ENCODE measurements at places on chromosomes 4 and X.

GRCh38 chr4:37759833-37760232 lies 66.7 kb upstream of the PGM2 start:
- no peak for DNase-seq

GRCh38 chr4:83259586-83259985 lies 25.0 kb downstream of the COQ2 start:
- DNase-seq, result no peak

GRCh38 chr4:27278615-27279375 lies 418.2 kb downstream of the STIM2 start:
- no peak for DNase-seq

- DNase-seq, result no peak
Observed at GRCh38 chr4:1784789-1785591, 8.1 kb upstream of the FGFR3 start.

DNA sequence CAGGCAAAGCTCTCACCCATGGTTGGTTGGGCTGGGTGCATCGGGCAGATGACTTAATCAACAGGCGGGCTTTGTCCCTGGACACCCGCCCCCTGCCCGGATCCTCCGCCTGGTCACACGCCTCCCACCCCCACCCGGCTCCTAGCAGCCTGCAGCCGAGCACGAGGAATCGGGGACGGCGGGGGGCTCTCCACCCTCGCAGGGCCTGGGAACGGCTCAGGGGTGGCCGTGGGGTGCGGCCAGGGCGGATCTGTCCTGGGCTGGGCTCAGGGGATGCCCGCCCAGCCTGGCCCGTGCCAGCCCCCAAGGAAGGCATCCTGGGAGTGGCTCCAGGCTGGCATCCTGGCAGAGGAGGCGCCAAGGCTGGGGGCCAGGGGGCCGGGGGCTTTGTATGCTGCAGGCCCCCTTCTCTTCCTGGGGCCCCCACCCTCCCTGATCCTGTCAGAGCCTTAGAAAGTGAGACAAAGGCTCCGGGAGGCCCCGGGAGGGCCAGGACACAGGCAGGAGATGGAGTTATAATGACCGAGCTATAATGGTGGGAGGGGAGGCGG lies 32.5 kb upstream of the FGFR3 start:
- DNase-seq, result no peak

- no peak for DNase-seq
Observed at GRCh38 chrX:9153300-9153699, 119.4 kb upstream of the FAM9B start.

DNA sequence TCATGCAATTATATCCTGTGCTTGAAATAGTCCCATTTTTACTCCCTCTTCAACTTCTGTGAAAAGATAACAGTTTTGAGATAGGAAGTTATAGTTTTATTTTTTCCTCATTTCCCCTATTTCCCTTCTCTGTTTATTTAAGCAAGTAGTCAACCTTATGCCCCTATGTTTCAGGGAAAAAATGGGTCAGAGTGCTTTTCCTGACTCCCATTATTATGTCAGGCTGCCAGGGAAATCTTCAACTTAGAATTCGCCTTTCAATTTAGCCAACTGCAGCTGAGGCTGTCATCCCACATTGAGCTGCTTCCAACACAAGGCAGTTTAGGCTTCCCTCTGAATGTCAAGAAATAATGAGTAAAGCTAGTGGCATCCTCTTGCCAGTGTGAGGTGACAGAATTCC lies 42.3 kb downstream of the NXT2 start:
- no peak for DNase-seq

- DNase-seq, result no peak
Observed at GRCh38 chr4:89324671-89325070, 17.1 kb upstream of the GPRIN3 start.

GRCh38 chr4:185143601-185143969 lies 519 bp downstream of the SLC25A4 start:
- no peak for DNase-seq

- DNase-seq, result no peak
Observed at GRCh38 chr4:177285953-177286352, 23.7 kb upstream of the NEIL3 start.

GRCh38 chr4:23572382-23572781 lies 317.5 kb downstream of the PPARGC1A start:
- no peak for DNase-seq

GRCh38 chrX:149807747-149808458 lies 26.2 kb downstream of the MAGEA9 start:
- DNase-seq, result no peak

DNA sequence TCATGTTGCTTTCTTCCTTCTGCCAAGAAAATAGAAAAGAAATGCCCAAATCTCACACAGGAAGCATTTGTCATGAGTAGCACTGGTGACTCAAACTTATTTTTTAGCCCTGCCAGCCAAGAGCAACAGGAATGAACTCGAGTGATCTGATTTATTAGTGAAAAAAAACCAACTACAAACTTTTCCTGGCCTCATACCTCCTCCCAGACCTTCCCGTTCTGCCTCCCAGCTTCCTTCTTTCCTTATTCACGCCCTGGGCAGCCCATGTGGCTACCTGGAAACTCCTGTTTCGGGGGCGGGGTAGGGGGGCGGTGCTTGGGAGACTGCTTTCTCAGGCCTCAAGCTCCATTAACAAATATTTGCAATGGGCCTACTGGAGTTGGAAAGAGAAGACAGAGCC lies 178.5 kb downstream of the NHS start:
- no peak for DNase-seq

DNA sequence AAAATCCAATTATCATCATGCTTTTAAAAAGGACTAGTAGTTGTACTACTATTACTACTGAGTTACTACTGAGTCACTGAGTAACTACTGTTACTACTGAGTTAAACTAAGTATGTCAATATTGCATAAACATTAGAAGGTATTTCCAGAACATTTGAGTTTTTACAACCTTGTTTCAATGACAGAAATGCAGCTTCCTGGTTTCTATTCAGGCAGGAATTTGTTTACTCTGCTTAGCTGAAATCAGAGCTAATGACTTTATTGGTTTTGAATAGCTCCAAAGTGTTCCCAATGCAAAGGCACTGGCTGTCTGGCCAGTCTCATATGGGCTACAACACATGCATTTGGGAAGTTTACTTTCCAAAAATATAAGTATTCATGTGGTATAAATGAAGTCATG lies 12.0 kb downstream of the RPS6KA6 start:
- DNase-seq, result no peak

GRCh38 chrX:153573984-153574383 lies 25.0 kb downstream of the CCNQ start:
- DNase-seq, result no peak

- no peak for DNase-seq
Observed at GRCh38 chr4:77354550-77354949, 197.5 kb downstream of the CCNG2 start.

GRCh38 chr4:92399032-92399431 lies 95.3 kb downstream of the GRID2 start:
- no peak for DNase-seq

DNA sequence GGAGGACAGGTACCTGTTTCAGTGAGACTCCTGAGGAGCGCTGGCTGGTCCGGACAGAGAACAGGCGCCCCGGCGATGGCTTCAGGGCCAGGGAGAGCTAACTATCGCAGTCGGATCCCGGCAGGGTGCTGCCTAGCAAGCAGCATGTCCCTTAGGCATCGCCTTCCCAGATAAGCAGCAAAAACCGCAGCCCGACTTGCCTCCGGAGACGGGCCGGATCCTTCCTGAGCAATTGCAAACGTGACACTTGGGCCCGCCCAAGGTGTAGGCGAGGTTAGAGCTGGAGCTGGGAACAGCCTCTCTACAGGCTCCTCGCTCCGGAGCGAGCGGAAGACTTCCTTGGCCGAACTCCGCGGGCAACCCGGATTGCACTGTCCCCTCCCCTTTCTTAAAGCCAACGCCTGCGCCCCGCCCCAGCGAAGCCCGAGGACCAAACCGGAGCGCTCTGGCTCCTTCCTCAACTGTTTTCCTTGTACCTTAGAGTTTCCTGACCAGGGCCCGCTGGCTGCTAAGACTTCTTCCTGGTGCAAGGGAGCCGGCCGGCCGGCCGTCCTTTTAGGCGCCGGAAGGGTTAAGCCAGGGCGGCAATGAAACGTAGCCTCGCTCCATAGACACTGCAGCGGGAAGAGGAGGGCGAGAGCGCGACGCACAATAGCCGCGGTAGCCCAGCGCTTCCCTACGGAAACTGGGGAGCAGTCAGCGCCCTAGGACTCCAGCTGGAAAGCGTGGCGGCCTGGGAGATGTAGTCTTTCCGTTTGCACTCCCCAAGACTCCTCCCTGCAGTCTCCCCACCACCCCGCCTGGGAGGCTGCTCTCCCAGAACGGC lies at the start of gene OPHN1:
Gene OPHN1 (minus strand): TSS at position 341 of the 826 bp plus-strand sequence. CDS start 475 bp downstream, outside the sequence.
- DNase-seq, result no peak

- no peak for DNase-seq
Observed at GRCh38 chr4:21953653-21954052, 5.1 kb upstream of the KCNIP4 start.

DNA sequence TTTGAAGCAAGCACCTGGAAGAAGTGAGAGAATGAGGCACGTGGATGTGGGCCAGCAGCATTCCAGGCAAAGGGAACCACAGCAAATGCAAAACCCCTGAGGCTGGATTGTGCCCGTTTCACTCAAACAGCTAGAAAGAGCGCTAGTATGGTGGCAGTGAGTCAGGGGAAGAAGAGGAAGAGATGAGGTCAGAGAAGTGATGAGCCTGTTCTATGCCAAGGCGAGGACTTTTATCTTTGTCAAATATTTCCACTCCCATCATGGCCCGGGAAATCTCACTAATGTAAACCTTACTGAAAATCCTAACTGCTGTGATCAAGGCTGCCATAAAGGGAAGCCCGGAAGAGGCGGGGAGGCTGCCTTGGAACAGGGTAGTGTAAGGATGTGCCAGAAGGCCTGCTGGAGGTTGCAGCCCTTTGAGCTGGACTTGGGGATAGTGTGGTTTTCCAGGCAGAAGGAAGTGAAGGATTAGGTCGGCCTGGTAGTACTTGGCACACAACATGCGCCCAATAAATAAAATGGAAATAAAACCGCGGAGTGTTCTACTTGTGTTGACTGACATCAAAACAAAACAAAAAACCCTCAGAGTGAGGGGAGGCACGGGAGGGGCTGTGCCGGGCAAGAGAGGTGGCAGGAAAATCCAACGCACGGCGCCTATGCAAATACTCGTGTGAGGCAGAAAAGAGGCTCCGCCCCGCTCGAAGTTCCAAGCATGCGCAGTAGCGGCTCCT lies 1.2 kb upstream of the CDK16 start:
- no peak for DNase-seq

GRCh38 chrX:96979766-96980165 lies 96.1 kb downstream of the RPA4 start:
- no peak for DNase-seq

DNA sequence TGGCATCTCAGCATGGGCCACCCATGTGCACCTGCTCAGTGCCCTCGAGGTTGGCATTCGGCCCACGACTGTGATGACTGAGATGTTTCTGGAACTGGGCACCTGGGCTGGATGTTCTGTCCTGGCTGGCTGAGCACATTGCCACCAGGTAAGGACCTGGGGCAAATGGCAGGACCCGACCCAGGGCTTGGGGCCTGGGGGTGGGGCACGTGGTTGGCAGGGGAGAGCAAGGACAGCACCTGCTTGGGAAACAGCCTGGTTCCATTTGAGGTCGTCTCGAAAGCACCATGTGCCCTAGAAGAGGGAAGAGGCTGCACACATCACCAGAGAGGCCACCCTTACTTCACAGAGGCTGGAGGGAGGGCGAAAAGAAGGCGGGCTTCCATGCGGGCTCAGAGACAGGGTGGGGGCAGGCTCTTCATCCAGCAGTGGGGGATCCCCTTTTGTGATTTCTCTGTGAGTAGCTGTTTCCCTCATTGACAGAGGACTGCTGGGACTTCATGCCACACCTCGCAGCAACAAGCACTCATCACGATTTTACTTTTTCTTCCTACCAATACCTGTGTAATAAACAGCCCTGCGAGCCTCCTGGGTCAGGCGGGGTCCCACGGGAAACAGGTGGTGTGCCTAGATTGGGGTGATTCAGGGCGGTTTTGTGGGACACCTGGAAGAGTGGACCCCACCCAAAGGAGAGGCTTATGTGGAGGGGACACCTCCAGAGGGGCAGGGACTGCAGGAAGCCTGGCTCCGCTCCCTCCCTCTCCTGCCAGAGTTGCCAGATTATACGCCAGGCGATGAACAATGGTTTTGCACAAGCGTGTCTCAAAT lies 12.0 kb downstream of the TMEM187 start:
- no peak for DNase-seq

- no peak for DNase-seq
Observed at GRCh38 chr4:81113024-81113423, 82.5 kb downstream of the BMP3 start.

DNA sequence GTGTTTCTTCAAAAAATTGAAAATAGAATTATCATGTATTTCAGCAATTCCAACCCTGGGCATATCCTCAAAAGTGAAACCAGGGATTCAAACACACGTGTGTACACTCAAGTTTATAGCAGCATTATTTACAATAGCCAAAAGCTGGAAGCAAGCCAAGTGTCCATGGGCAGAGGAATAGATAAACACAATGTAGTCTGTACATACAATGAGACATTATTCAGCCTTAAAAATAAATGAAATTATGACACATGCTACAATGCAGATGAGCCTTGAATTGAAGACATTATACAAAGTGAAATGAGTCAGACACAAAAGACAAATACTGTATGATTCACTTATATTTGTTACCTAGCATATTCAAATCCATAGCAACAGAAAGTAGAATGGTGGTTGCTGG lies 853.4 kb downstream of the STIM2 start:
- DNase-seq, result no peak

DNA sequence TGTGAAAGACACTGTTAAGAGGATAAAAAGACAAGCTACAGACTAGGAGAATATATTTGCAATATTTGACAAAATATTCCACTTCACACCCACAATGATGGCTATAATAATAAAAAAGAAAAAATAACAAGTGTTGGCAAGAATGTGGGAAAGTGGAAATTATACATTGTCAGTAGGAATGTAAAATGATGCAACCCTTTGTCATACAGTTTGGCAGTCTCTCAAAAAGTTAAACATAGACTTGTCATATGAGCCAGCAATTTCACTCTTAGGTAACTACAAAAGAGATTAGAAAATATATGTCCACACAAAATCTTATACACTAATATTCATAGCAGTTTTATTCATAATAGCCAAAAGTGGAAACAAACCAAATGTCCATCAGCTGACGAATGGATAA lies 5.2 kb upstream of the RADX start:
- DNase-seq, result no peak
